Activated T-cell treated with anti-CD3 and anti-CD28 coated beads, Interleukin-2, amount 50 U/mL, for 72 hours (primary cell): ENCODE measurements at places on chromosomes 11 and 22.

DNA sequence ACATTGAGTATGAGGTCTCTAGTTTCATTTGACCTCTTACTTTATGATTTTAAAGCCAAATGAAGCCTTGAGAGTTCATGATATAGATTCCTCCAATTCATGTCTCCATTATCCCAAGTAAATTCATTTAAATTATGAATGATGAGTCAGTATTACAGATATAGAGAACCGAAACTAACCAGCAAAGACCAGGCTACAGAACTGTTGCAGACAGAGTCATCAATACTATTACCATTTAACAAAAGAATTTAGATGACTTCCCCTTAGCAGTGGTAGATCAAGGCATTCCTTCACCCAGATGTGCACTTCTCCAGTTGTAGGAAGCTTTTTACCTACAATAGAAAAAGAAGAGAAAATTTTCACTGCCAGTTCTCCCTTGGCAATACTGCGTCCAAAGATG, 11.8 kb upstream of the CCDC89 start:
- DNase-seq: no peak

DNA sequence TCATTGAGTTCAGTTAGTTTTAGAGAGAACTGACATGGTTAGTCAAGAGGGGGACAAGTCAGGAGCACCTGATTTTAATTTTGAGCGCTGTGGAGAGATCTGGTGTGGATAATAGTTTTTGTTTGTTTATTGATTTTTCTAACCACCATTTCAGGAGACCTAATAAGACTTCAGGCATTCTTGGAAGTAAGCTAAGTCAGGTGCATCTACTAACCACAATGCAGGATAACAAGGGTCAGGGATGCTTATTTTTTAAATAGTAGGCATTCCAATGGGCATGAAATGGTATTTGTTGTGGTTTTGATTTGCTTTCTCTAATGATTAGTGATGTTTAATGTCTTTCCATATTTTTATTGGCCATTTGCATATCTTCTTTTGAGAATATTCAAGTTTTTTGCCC, 212.1 kb downstream of the NAV2 start:
- no peak for DNase-seq

DNA sequence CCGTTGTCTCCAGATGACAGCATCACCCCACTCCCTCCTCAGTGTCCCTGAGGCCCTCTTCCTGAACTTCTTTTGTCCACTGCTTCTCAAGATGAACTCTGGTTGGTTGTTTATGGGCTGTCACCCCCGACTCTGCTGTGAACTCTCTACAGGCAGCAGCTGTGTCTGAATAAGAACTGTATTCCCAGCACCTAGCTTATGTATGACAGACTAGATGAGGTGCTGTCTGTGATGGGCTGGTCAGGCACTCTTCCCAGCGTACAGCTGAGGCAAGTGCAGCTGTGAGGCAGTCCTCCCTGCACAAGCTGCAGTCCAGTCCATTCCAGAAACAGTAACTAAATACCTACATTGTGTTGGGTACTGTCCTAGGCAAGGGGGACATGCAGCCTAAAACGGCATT, 111.4 kb upstream of the PITPNB start:
- DNase-seq: no peak

DNA sequence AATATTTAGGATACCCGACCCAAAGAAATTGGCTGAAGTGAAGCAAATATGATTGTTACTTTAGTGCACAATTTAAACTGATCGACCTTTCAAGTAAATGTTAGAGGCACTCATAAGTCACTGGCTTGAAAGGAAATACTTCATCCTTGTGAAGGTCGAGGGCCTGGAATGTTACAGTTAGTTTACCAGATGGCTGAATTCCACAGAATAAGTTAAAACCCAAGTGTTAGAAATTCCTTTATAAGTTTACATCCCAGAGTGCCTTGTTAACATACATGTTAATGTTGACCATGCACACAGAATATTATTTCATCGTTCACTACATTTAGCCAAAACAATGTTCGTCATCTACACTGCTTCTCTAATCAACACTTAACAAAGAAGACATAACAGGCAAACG, 235.5 kb upstream of the ANO3 start:
- no peak for DNase-seq

DNA sequence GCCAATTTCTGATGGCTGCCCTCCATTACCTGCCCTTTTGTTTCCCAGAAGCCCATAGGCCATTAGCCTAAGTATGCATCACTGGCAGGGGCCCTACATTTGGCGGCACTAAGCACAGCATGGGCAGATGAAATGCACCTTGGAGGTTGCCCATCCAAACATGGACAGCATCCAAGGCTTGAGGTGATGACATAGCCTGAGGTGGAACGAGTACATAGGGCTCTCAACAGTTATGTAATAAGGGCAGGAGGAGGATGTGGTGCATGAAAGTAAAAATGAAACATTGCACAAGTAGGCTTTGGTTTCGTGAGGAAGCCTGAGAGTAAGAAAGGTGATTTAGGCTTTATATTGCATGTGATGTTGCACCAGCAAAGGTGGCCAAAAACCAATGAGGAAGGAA, 148.1 kb downstream of the FAM76B start:
- DNase-seq: peak; percentile 41

DNA sequence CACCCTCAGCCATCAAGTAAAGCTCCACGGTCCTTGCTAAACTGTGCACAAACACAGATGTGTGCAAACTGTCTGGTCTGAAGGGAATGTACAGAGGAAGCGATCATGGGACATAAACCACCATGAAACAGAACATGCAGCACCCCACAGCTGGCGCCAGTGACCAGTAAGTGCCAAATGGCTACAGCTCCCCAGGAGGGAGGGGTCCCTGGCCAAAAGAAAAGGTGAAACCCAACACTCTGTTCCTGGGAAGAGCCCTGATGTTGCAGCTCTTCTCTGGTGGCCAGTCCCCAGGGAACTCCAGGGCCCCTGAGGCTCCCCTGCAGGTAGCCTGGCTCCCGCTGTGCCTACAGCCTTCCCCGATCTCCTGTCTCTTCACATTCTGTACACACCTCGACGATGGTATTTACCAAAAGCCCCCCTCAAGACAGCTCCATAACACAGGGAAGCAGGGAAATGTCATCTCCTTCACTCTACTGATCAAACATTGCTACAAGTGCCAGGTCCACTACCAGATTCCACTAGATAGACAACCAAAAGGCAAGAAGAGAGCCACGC, 2.9 kb downstream of the DGCR6L start:
- no peak for DNase-seq
